ENCODE measurements at places on chromosomes 5 and 9.

DNA sequence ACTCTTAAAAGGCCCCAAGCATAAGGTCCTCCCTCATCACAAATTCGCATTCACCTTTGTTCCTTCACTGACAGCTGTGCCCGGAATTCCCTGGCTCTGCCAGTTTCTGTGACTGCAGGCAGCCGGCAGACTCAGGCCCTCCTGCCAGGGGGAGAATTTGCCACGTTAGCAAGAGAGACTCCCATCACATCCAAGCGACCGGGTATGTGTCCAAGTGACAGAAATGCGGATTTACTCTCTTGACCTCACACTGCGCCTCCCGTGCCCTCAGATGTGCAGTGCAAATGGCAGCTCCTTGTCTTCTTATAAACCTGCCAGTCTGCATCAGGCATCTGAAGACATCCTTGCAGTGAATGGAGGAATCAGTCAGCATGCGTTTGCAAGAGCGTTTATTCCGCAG is 187.1 kb upstream of the WWC1 start:
- H3K27me3 ChIP-seq = no peaks in the 10 kb centered on the region
- no peak for DNase-seq
- no peak overlapping the region for H3K27ac ChIP-seq
- no peak overlapping the region for H3K4me3 ChIP-seq
- no peaks in the 10 kb centered on the region for H3K36me3 ChIP-seq

DNA sequence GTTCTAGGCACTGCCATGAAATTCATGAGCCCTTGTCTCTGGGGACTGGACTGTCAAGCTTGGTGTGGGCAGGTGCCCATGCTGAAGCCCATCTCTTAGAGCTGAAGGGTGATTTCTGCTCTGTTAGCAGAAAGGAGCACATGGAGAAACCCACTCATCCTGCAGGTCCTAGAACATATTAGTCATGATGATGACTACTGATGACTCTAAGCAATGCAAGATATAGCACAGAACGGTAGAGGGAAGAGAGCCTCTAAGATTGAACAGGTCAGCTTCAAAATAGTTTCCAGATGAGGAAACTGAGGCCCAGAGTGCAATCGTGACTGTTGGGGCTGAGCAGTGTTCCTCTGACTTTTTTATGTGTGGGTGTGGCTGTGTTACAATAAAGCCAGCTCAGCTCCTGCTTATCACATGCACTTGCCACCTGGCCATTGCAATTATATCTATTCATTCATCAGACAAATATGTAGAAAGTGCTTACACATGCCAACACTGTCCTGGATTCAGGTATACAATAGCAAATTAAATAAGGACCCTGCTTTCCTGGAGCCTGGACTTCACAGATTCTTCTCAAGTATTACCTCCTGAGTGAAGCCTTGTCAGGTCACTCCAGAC is 140.2 kb upstream of the BRINP1 start:
- H3K27me3 ChIP-seq = no peaks in the 10 kb centered on the region
- no peak overlapping the region for H3K4me3 ChIP-seq
- no peaks in the 10 kb centered on the region for H3K36me3 ChIP-seq
- H3K4me1 ChIP-seq = no peaks in the 10 kb centered on the region
- H3K27ac ChIP-seq = no peak overlapping the region
- DNase-seq = no peak

- no peaks in the 10 kb centered on the region for H3K36me3 ChIP-seq
- no peaks in the 10 kb centered on the region for H3K27me3 ChIP-seq
- H3K27ac ChIP-seq = no peak overlapping the region
- DNase-seq = no peak
- H3K4me3 ChIP-seq = no peak overlapping the region
Measured at GRCh38 chr9:123391946-123392345, 35.9 kb downstream of the CRB2 start.

GRCh38 chr9:31808766-31809165 is 575.7 kb upstream of the ACO1 start:
- DNase-seq = no peak
- H3K27ac ChIP-seq = no peak overlapping the region
- no peak overlapping the region for H3K4me3 ChIP-seq
- no peaks in the 10 kb centered on the region for H3K27me3 ChIP-seq

GRCh38 chr5:67257077-67257476 is 60.5 kb upstream of the CD180 start:
- H3K36me3 ChIP-seq = no peaks in the 10 kb centered on the region
- no peak overlapping the region for H3K4me3 ChIP-seq
- peak; percentile 44 for DNase-seq
- H3K4me1 ChIP-seq = peaks cover 13% of the 10 kb centered on the region
- peak overlapping the region; percentile 68 for H3K27ac ChIP-seq
- no peaks in the 10 kb centered on the region for H3K27me3 ChIP-seq
